Left forelimb (tissue), 1 donor: ENCODE measurements at places on chromosomes 13 and 19.

DNA sequence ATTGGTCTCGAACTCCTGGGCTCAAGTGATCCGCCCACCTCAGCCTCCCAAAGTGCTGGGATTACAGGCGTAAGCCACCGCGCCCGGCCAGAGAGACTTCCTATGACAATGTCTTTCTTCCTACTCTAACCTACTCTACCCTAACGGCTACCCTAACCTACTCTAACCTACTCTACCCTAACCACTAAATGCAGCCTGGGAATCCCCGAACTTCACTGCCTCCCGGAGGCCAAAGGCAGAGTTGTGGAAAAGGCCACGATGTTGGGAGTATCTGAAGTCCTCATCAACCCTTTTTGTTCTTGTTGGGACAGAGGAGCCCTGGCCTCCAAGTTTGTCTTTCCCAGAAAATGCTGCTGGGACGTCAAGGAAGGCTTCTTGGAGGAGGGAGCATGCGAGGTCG is 967 bp upstream of the NR2C2AP start:
- DNase-seq = no peak

GRCh38 chr19:54299126-54299498 is 13.9 kb downstream of the LILRA5 start:
- peak; percentile 31 for DNase-seq

DNA sequence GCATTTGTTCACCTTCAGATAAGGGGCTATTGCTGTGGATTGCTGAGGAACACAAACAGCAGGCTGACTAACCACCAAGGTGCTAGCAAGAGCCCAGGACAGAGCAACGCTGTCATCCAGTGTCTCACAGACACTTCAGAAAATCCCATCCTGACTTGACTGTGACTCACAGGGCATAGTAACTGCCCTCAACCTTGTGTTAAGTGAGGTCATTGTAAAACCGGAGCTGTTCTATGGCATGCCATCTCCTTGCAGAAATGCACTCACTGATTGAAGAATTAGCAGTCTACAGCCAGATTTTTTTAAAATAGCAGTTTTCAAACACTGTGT is 51.1 kb downstream of the TNFRSF19 start:
- no peak for DNase-seq

- no peak for DNase-seq
Observed at GRCh38 chr19:16886305-16886880, 2.4 kb upstream of the F2RL3 start.

DNA sequence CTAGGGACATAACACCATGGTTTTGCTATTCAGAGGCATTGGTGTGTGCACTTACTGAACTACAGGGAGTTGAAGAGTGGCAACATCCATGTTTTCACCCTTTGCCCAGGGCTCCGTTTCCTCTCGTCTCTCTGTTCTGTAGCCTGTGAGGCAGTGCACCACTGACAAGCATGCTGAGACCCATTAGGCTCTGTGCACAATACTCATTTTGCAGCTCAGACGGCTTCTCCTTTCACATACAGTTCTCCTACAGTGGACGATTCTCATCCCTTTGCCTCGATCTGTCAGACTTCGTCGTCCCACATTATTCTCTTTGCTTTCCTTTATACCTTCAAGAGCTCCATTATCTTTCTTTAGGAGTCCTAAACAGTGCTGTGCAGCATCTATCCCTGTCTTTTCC is 403.7 kb downstream of the MYO16 start:
- DNase-seq = no peak

- no peak for DNase-seq
Observed at GRCh38 chr13:27432611-27433210, 8.3 kb downstream of the GTF3A start.

DNA sequence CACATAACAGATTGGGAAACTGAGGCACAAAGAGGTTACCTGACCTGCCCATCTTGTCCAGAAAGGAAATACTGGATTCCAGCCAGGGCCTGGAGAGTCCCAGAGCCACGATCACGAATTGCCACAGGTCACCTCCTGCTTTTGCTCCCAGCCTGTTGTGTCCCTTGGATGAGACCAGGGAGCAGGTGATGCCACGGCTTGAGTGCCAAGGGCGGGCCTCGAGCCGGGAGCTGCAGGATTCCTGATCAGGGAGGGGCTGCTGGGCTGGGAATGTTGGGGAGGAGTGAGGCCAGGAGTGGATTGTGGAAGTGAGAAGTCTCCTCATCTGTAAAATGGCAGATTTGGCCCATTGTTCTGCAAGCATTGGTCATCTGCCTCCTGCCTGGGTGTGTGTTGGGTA is 29.4 kb downstream of the DNM2 start:
- no peak for DNase-seq

- DNase-seq = peak; percentile 76
Observed at GRCh38 chr13:44303681-44304432, 69.8 kb upstream of the SERP2 start.

DNA sequence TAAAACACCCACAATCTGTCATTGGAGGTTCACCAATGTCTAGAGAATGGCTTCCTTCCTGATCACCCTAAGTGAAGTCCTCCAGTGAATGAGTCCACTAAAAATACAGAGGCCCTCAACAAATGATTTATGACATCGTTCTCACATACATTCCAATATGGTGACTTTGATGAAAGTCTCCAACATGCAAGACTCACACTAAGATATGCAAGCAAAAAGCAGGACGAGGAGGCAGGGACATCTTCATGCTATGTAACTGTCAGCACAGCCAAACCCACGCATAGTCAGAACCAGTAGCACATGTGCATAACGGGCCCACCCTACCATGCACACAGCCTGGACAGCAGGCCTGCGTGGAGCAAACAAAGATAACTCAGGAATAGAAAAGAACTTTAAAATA is 16.6 kb upstream of the LSM14A start:
- DNase-seq = no peak

- peak; percentile 89 for DNase-seq
Observed at GRCh38 chr19:12669270-12670158, 2.9 kb downstream of the WDR83 start.

- peak; percentile 66 for DNase-seq
Observed at GRCh38 chr13:77918391-77919245, at the start of gene EDNRB. EDNRB (minus strand) TSS chr13:77918831; CDS start chr13:77918573, 258 bp downstream.

DNA sequence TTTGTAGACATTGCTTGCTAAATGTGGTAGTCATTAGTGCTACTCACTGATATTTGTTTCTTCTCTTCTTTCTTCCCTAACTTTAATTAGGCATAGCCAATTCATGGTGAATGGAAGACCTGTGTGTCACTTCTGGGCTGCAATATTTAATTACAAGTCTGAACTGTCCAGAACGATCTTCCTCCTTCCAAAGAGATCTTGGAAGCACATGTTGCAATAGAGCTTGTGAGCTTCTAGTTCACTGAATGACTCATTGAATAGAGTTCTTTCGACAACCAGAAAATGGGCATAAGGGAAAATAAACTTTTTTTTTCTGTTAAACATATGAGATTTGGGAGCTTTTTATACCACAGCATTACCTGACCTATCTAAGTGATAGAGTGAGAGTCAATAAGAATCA is 1264.6 kb downstream of the PCDH9 start:
- no peak for DNase-seq
